ENCODE measurements at places on chromosomes 7 and 10.

- DNase-seq, result no peak
Measured at GRCh38 chr7:60706-61105, 131.7 kb upstream of the FAM20C start.

DNA sequence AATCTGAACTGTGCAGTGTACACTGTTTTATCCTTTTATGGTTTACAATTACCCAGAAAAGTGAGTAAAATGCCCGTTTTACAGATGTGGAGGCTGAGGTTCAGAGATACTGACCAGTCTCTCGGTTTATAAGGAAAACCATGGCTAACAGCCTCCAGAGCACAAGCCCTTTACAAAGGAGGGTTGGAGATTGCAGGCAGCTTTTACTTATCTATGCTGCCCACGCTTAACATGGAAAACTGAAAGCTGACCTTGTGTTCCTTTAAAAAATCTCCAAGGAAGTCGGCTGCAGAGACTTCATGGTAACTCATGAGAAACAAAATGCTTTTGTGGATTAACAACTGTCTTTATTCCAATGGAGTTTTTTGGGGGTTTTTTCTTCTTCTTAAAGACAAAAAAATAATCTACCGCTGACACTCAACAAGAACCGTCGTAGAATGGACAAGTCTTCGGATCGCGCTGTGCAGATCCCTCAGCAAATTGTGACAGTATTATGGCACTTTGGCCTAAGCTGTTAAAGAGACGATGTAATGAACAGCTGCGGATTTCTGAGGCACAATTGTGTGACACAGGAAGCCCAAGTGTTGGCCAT, 654 bp upstream of the SLF2 start:
- no peak for DNase-seq

DNA sequence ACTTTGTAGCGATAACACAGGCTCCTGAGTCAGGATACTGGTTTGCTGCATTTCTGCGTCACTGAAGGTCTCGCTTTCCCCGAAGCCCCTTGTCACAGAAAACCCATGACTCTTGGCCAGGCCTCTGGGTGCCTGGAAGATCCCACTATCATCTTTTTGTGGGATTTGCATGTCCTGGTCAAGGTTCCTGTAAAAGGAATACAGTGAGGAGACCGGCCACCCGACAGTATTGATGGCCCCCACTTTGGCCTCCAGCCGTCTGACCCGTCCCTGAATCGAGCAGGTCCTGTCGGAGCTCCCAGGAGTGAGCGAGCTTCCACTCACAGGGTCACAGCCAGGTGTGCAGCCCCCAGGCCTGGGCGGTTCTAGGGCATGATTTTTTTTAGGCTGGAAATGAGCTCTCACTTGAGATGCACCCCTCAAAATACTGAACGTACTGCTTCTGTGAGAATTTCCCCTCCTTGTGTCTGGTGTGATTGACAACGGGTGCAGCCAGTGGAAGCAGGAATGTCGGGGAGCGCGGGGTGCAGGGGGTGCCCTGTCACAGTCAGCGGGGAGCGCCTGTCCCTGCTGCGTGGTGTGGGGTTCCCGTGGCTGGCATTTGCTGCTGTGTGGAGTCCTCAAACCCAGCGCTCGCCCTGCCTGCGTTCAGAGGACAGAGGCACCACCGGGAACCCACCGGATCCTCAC, 75.8 kb downstream of the DNAJB6 start:
- no peak for DNase-seq

DNA sequence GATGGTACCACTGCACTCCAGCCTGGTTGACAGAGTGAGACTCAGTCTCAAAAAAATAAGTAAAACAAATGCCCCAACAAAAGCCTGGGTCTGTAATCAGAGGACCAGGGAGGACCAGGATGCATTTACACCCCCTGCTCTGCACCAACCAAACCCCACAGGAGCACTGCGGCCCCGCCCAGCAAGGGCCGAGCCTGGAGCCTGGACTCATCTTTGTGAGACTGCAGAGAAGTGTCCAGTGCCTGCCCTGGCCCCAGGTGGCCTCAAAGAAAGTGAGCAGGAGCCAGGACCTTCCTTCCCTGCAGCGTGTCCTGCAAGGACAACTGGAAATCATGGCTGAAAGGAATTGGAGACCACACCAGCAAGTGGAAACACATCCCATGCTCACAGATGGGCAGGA, 31.6 kb downstream of the KNDC1 start:
- no peak for DNase-seq

DNA sequence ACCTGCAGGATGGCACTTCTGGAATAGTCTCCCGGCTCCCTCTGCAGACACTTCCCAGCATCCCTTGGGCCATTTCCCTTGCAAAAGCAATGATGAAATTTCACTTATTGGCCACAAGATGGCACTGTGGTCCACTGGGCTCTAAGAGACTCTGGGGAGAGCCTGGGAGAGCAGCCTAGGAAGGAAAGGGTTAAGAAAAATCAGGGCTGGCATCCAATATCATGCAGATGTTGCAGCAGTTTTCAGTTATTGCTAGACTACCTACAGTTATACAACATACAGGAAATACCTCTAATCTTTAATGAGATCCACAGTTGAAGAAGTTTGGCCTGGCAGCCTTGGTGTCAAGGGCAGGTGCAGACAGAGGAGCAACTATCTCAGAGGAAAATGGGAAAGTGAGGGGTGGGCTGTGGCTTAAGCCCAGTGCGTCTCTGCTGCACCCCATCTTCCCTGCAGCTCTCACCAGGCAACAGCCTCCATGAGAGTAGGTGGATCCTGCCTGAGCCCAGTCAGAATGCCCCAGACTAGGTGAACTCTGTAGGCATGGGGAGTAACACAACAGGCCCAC, 100.2 kb upstream of the PRSS58 start:
- DNase-seq, result no peak

DNA sequence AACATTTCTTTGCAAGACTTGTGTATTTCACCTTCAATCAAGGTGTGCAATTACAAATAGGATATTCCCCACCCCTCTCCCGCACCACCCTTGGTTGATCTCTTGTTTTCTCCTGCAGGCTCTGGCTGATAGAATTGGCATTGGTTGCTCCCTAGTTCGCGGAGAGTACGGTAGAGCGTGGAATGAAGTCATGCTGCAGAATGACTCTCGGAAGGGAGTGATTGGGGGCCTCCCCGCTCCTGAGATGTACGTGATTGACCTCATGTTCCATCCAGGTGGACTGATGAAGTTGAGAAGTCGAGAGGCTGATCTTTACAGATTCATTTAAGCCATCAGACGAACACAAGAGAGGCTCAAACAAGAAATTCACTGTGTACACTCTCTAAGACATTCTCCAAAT, 58.2 kb upstream of the MSRB2 start:
- DNase-seq, result no peak

GRCh38 chr7:17937506-17938120, 2.7 kb downstream of the SNX13 start:
- DNase-seq, result no peak

DNA sequence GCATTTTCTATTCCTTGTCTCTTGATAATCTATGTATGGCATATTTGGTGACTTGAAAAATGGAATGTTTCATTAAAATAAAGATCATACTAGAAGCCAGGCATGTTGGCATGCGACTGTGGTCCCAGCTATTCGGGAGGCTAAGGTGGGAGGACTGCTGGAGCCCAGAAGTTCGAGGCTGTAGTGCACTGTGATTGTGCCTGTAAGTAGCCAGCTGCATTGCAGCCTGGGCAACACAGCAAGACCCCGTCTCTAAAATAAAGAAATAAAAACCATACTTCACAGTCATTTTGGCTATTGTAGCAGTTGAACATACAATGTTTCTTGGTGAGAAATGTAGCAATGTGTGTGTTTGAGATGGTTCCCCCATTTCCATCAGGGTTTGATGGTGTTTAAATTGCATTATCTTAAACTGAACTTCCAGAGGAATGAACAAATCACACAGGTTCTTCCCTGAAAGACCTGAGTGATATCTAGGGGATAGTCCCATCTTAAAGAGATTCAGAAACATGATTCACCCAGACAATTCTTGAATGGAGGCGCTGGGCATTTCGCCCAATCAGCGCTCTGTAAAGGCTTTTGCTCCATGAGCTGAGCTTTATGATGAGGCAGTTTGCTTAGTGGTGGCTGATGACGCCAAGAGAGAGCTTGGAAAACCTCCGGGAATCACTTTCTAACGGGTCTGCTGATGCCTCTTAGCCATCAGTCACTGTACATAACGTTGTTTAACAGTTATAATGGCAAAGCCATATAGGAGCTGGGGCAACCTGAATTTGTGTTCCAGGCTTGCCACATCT, 19.4 kb upstream of the BTBD16 start:
- no peak for DNase-seq

DNA sequence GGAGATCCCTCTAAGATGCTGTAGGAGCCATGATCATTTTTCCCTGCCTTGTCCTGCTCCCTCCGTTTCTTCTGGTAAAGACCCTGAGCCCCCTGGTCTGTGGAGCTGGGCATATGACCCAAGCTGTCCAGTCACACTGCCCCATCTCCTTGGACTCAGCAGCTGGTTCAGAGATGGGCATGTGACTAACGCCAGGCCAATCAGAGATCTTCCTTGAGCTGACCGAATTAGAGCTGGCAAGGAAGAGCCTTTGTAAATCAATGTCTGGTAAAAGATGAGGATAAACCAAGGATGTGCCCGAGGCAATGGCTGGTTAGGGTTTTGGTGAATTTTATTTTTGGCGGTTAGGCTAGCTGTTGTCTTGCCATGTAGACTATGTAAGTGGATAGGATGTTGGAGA, 173.3 kb downstream of the LCOR start:
- no peak for DNase-seq

- no peak for DNase-seq
Measured at GRCh38 chr7:51455086-51455485, 138.5 kb upstream of the COBL start.

DNA sequence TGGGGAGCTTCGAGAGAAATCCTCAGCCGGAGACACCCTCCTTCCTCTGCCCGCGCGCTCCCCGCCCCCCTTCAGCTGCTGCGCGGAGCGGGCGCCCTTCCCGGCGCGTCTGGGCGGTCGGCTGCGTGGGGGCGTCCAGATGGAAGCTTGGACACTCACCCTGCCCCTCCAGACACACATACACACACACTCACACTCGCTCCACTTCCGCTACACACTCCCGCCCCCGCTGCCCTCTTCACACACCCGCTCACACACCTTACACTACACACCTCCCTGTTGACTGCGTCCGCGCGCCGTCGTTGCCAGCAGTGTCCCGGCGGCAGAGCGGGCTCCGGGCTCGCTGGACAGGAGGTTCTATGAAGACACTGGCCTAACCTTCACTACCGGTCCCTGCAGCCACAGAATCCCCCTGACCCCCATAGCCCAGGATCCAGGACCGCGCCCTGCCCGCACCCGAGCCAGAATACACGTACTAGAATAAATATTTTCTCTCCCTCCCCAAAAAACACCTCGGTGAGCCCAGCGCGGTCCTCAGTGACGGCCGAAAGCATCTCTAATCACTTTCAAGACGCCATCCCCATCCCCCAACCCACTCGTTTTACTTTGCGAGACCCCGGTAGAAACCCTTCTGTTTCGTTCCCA, 1.1 kb upstream of the EGR2 start:
- peak; percentile 44 for DNase-seq

- DNase-seq, result no peak
Measured at GRCh38 chr7:48087349-48087748, 1.7 kb upstream of the UPP1 start.

DNA sequence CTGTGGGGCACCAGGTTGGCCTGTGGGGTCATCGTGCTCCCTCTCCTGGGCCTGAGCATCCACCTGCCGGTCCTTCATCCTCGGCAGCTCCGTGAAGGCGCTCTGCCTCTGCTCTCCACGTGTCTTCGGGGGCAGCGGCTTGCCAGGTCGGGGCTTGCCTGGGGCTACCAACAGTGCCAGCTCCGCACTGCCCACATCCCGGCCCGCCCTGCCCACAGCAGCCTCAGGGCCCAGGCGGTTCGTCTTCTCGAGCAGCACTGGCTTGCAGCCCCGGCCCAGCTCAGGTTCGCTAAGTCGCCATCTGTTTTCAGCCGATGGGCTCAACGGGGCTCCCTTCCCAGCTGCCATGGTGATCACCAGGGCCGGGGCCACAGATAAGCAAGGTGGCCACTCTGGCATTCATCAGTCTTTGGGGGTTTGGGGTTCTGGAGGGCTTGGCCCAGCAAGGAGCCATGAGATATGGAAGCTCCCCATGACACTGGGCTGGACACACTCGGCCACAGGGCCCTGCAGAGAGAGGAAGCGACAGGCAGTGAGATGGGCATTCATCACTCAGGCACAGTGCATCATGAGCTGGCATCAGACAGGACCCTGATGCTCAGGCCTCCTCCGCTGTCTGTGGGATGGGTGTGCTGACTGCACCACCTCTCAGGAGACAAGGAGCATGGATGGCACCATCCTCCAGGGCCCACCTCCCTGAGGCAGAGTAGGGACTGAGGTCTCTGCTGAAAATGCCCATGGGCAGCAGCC, 15.5 kb downstream of the ZNF488 start:
- DNase-seq, result no peak

GRCh38 chr7:151095123-151095797, 9.0 kb downstream of the AGAP3 start:
- DNase-seq, result no peak

DNA sequence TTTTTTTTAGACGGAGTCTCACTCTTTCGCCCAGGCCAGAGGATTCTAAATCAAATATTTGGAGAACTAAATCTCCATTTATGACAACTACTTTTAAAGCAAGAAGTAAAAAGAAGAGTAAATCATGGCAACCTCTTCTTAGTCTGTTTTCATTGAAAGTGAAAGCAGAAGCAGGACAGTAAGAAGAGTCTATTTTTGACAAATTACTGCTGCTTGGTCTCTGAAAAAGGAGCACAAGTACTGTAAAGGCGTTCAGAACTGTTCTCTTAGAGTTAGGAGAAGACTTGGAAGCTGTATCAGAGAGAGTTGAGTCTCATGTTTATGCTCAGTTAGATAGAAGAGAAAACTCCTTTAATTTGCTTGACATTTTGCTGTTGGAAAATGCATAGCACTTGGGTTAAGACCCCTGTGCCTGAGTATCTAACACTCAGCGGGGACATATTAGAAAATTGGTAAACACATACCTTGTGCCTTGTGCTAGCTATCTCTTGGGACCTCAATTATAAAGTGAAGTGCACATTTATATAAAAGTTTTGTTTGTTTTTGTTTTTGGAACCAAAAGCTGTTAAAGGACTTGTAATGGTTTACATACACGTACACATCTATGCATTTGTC, 433.0 kb downstream of the ANKRD7 start:
- DNase-seq, result no peak

- no peak for DNase-seq
Measured at GRCh38 chr7:131336956-131337355, 9.3 kb downstream of the MKLN1 start.

DNA sequence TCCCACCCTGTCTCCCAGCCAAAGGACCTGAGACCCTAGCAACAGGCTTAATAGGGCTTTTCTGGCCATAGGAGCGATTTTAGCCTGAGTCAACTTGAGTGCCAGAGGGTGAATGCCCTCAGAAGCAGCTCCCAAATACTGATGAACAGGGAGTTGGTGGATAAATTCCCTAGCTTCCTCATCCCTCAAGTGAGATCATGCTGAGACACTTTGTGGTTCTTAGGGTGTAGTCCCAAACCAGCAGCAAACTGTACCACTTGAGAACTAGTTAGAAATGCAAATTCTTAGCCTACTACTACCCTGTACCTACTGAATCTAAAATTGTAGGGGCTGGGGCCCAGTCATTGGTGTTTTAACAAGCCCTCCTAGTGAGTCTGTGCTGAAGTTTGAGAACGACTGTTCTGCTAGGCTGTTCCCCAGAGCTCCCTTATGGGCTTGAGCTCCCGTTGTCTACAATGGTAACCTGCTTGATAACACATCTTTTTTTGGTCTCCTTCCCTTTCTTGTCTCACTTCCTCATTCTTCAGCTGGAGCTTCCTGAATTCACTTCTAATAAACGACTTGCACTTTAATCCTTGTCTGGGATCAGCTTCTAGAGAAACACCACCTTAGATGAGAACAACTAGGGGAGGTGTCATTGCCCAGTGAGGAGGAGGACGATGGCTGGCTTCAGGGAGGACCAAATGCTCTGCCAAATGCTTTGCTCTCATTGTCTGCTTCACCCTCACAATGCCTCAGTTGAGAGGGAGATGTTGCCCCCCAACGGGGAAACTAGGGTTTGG, 18.2 kb upstream of the CDH23 start:
- no peak for DNase-seq

All from activated gamma-delta T cell treated with Interleukin-2 at 50 U/mL for 16 hours (primary cell).